ENCODE measurements at places on chromosomes 4 and X.

DNA sequence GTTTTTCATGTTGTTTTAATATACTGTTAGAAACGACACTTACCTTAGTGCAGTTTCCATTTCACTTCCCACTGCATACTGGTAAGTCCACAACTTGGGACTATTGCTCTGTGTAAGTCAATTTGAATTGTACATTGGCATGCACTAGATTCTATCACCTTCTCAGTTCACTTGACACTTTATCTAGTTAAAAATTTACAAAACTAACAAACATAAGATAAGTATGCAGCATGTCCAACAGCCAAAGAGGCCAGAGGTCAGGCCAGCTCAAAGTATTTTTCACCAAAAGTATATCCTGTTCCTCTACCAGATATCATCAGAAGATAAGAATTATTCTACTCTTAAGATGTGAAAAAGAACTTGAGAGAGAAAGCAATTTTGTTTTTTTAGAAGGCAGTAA is 75.9 kb downstream of the QRFPR start:
- DNase-seq, result no peak

DNA sequence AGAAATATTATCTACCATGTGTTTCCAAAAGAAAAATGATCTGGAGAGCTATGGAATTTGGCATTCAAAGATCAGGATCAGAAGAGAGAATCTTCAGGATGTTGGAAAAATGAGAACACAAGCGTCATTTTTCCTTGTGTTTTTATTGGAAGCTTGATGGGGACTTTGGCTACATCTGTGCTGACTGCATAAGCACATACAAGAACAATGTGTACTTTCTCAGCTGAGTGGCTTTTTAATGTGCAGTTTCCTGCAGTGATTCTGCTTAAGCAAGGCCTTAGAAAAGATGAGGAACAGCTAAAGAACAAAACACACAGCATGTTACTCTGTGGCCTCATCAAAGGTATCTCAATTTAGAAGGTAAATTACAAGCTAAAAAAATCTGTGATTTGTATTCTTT is 1039.9 kb downstream of the GLUD2 start:
- DNase-seq, result no peak

- DNase-seq, result no peak
Observed at GRCh38 chrX:12890467-12890866, 16.0 kb upstream of the TLR8 start.

GRCh38 chr4:152359208-152360044 is 176.5 kb downstream of the FBXW7 start:
- no peak for DNase-seq

DNA sequence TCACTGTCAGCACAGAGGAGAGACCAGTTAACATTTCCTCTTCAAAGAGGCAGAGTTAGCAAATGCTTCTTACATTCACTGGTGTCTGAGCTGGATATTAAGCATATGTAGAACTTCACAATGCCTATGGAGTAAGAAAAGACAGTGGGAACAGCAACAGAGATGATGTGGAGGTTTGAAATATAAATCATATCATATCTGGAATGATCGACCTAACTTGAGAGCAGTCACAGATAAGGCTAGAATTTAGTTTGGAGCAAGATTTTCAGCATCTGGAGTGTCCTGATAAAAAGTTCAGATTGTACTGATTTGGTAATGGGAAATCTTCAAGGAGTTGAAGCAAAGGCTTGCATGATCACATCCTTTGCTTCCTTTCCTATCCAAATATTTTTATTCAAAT is 90.5 kb upstream of the ANKRD50 start:
- no peak for DNase-seq

DNA sequence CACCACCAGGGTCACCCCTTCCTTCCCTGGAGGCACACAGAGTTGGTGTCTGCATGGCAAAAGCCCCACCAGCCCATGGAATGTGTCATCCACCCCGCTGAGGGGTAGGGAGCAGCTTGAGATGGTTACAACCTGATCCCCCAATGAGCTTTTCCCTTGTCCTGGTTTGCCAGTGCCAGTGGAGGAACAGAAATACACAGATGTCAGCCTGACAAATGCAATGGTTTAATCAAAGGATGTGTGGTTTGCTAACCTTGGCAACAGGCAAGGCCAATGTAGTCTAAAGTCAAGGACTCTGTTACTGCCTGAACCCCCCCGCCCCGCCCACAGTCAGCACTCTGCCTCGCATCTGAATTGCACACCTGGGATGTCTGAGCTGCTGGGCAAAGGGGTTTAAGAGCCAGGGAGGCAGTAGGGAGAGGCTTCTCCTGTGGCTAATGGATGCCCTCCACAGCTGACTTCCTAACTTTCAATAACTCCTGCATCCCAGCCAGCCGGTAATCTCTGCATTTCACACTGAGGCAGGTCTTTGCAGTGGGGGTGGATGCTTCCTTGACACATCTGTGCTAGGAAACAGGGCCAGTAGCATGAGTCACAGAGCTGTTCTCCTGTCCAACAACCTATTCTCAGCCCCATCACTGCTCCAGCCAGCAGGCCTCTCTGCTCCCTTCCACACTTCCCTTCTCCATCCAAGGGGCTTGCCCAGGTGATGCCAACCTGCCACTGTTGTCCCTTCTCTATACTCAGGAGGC is 137.5 kb downstream of the AMMECR1 start:
- no peak for DNase-seq

GRCh38 chr4:138869165-138869564 is 146.4 kb upstream of the NOCT start:
- no peak for DNase-seq

GRCh38 chr4:8549352-8549931 is 30.8 kb upstream of the GPR78 start:
- no peak for DNase-seq

DNA sequence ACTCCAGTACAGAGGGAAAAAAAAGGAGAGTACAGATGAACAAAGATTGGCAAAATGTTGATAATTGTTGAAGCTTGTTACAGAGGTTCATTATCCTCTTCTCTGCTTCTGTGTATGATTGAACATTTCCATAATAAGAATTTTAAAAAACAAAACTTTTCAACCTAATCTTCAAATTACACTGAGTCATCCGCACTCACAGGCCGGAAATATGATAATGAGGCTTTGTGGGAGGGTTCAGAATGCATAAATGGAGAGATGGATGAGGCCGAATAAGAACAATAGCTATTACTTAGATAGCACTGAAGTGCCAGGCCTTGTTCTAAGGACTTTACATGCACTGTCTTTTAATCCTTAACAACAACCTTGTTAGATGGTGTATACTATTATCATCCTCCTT is 4.6 kb upstream of the ERCC6L start:
- DNase-seq, result no peak

DNA sequence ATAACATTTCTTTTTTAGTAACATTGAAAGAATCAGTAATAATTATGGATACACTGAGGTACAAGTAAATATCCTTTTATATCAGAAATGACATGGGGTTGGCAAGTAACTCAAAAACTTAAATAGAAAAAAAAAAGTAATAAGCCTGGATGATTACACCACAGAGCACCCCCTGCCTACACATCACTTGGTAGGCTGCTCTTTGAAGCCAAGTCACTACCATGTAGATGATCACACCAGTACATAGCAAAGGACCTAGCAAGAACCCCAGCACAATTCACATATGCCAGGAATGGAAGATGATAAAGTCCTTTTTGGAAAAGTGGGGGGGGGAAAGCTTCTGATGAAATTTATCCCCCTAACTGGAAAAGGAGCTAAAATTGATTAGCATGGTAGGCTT is 56.9 kb downstream of the METTL14 start:
- DNase-seq, result no peak

- no peak for DNase-seq
Observed at GRCh38 chr4:82421796-82422560, 8.3 kb downstream of the HNRNPDL start.

DNA sequence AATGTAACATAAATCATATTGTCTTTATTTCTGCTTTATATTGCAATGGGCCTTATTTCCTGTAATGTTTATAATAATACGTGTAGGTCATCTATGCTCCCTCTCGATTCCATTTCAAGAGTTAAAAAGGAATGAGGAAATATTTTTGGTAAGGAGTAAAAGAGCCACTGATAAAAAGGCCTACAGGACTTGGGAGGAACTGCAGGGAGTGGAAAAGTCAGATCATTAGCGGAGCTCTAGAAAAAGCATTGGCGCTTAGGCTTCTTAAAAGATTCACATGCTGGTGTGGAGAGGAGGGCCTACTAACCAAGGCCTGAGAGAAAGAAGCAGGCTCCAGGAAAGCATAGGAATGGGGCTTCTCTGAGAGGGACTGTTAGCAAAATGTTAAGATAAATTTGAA is 82.9 kb upstream of the PNPLA4 start:
- no peak for DNase-seq

DNA sequence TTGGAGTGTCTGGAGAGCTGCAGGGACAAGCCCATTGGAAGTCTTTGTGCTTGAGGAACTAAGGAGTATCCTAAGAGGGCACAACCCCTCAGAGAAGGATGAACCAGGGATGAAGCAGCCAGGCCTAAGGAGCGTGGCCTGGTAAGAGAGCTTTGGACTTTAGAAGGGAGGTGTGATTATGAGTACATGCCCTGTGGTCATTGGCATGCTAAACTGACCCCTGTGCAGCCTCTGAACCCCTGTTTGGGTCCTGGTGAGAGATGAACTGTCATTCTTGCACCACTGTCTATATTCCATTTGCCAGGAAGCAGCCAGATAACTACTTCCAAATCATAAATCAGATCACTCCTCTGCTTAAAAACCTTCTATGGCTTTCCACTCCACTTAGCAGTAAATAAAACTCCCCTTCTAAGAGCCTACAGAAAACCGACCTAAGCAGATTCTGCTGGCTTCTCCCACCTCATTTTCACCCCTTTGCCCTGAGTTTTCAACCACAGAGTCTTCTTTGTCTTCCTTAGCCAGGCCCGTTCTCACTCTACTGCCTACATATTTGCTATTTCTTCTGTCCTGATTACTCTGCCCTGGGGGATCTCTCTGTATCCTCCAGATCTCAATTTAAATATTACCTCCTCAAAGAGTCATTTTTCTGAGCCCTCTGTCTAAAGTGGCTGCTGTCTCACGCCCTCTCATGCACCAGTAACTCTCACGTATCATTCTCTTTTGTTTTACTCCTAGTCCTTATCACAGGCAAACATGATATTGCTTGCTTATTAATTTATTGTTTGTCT is 56.7 kb downstream of the MID1IP1 start:
- DNase-seq, result no peak

DNA sequence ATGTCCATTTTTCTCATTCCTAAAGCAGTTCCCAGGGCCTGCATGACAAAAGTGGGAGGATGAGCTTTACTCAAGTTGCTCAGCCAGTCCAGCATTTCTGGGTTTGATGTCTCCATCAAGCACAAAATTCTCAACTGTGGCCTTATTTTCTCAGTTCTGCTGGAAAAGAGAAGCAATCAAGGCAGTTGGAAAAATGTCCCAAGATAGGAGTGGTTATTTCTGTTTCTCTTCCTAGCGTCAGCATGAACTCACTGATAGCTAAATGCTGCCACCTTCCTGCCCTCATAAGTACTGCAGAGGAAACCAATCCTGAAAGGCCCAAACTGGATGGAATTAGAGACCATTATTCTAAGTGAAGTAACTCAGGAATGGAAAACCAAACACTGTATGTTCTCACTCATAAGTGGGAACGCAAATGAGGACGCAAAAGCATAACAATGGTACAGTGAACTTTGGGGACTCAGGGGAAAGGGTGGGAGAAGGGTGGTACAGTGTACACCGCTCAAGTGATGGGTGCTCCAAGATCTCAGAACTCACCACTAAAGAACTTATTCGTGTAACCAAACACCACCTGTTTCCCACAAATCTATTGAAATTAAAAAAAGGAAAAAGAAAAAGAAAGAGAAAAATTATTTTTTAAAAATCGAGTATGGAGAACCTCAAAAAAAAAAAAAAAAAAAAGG is 29.6 kb downstream of the ADH7 start:
- peak; percentile 51 for DNase-seq

DNA sequence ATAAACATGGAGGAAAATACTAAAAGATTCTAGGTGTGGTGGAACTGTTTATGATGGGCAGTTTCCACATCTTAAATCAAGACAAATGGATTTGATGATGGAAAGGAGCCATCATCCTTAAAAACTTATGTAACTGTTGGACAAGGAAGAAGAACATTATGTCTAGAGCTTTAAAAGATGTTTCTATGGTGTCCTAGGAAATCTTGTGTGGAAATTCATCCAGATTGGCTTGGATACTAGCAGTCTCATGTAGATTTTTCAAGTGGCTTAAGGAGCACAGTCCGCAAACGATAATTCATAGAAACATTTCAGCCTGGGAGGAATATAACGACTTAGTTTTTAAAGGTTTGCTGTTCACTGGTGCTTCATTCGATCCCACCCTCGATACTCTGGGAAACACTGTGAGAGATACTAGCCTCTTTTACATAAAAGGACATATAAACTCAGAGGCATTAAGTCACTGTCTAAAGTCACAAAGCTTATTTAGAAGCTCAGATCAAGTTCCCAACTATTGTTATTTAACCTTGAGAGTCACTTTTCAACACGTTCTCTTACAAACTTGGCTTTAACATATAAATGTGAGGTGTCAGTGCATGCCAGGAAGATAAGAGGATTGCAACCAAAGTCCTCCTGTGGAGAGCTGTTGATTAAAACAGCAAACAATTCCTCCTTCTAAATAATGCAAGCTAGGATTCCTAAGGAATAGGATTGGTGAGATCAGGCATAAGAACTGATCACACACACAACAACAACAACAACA is 135.7 kb upstream of the SCML1 start:
- no peak for DNase-seq

DNA sequence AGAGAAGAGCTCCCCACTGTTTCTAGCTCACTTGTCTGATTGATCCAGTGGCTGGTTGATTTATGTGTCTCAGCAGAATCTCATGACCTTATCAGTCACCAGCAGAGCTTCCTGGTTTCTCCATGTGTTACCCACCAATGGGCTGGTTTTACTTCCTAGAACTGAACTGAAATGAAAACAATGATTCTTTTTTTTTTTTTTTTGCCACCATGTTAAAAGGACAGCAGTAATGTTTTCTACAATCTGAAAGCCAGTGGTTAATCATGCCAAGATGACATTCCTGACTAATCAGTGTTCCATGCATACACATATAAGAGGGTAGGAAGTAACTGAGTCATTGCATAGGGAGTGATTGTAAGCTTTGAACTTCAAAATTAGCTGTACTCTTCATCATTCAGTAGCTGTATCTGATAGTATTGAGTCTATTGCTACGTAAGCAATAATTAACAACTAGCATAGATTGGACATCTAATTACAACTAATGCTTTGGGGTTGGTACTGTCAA is 67.7 kb downstream of the SLC4A4 start:
- no peak for DNase-seq

- DNase-seq, result no peak
Observed at GRCh38 chr4:155445306-155445705, 68.5 kb upstream of the MAP9 start.

- peak; percentile 13 for DNase-seq
Observed at GRCh38 chrX:45479835-45480422, 279.3 kb upstream of the DIPK2B start.

DNA sequence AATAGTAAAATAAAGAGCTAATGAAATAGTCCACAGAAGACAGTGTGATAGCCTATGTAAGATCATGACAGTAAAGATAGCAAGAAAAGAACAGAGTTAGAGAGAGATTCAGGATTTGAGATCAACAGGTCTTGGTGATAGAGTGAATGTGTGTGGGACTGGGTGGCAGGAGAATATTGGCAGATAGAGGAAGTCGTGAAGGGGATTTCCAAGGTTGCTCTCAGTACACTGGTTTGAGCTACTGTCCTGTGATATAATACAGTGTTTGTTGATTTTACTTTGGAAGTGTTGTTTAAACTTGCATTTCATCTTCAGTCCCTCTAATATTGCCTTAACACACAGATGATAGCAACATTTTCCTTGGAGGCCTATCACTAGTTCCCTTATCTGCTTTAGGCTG is 44.1 kb downstream of the DTHD1 start:
- no peak for DNase-seq

Measured in smooth muscle cell of the brain vasculature (primary cell).